ENCODE measurements at places on chromosomes 1 and 21.

- no peak for DNase-seq
Measured at GRCh38 chr1:4084048-4084431, 184.0 kb upstream of the C1orf174 start.

- no peak for DNase-seq
Measured at GRCh38 chr1:243946946-243947345, 96.9 kb upstream of the AKT3 start.

DNA sequence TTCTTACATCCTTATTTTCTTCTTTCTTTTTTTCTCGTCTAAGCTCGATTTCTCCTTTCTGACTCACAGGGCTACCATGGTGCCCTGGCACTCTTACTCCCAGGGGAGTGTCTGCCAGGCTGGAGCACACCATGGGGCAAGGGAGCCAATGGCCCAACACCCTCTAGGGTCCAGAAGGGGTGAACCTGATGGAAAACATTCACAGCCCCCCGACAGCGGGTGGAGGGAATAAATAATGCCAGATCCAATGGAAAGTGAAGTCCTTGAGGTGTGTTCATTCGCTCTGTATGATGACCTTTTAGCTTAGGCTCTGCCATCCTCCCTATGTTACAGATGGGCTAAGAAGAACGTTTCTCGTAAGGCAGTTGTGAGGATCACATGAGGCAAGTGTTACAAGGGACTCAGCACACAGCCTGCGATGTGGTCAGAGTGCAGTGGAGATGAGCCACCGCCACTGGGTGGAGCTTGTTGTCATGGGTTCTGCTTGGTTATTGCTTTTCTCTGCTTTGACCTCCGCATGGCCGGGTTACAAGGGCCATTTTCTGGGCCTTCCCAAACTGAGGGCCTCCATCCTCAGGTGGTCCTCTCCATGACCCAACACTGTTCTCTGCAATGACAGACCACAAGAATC is 3.5 kb upstream of the FCMR start:
- DNase-seq: no peak

DNA sequence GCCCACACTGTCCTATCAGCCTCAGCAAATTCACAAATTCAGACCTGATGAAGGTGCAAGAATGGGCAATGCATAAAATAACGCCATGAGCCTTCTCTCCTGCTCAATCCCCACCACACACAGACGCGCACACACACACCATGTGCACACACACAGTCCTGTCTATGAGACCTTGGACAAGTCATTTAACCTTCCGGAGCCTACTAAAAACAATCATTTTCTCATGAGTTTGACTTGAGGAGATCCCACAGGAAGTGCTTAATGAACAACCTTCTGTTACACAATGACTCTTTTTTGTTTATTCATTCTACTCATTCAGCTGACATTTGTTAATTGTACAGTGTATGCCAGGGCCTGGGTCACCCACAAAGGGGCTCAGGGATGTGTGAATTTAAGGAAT is 125.4 kb downstream of the EDEM3 start:
- DNase-seq: no peak

GRCh38 chr1:6412896-6413295 is 6.8 kb downstream of the HES2 start:
- DNase-seq: peak; percentile 79

DNA sequence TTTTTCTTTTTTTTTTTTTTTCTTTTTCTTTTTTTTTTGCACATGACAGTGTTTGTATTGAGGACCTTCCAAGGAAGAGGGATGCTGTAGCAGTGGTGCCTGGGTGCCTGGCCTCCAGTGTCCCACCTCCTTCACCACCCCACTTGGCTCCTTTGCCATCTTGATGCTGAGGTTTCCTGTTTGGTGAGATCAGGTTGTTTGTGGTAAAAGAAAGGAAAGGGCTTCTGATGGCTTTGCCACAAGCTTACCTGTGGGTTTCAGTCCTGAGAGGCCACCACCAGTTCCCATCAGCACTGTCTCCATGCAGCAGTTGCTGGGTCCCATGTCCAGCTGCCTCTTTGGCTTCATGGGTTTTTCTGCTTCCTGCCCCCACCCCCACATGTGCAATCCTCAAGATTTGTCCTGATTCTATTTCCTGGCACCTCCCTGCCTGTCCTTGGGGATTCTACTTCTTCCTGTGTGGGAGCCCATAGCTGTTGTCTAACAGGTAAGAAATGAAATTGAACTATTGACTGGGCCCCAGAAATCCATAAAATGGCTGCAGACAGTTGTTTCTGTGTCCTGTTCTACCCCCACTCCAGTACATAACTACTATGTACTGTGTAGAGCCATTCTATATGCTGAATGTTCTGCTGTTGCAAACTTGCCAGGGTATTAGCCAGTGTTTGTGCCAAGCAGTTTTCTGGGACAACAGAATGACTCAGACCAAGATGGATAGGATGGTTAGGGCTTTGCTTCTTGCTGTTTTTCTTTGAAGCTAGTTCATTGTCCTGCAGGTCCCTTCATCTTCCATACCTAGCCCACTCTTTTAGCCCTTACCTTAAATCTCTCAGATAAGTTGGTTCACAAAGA is 4.2 kb upstream of the CCDC28B start:
- no peak for DNase-seq

- no peak for DNase-seq
Measured at GRCh38 chr1:175237389-175237788, 44.8 kb upstream of the KIAA0040 start.

GRCh38 chr1:30187413-30188023 is 535.9 kb downstream of the MATN1 start:
- DNase-seq: no peak

DNA sequence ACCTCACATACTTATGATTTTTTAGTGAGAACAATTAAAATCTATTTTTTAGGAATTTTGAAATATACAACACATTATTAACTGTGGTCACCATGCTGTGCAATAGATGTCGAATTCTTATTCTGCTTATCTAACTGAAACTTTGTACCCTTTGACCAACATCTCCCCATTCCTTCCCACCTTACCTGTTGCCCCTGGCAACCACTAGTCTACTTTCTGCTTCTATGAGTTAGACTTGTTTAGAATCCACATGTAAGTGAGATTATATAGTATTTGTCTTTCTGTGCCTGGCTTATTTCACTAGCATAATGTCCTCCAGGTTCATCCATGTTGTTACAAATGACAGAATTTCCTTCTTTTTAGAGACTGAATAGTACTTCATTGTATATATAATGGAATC is 168.3 kb downstream of the LBR start:
- no peak for DNase-seq

- no peak for DNase-seq
Measured at GRCh38 chr1:84971957-84972356, 25.0 kb downstream of the MCOLN2 start.

DNA sequence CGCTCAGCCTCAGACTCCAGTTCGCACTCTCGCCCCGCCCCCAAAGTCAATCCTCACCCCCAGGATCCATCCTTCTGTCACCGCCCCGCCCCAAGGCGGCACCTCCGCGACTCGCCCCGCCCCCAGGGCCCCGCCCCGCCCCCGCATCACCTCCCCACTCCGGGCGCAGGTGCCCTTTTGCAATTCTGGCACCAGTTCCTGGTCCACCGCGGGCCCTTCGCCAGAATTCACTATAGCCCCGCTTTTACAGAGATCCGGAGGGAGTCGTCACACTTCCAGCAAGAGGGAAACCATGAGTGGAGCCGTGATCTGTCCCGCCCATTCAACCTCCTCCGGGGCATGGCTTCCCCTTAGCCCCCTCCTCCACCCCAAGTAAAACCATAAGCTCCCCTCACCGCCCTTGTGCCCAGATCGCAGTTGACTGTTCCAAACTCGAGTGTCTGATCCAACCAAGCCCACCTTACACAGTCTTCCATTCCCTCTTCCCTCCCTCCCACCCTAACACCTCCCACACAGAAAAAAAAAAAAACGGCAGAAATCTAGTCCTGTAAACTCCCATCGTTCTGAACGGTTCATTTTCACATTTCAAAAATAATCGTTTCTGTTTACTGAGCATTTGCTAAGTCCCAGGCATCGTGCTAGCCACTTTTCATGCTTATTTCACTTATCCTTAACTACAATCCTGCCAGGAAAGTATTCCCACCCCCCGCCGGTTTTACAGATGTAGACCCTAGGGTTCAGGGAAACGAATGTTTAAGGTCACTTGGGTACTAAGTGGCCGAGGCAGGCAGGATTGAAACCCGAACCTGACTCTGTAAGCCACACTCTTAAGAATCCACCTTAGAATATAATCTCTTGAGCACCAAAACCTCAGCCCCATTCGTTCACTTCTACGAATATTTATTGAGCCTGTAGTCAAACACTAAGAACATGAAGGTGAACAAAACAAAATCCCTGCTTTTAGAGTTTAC is 1.3 kb upstream of the DNAJC16 start:
- DNase-seq: no peak

DNA sequence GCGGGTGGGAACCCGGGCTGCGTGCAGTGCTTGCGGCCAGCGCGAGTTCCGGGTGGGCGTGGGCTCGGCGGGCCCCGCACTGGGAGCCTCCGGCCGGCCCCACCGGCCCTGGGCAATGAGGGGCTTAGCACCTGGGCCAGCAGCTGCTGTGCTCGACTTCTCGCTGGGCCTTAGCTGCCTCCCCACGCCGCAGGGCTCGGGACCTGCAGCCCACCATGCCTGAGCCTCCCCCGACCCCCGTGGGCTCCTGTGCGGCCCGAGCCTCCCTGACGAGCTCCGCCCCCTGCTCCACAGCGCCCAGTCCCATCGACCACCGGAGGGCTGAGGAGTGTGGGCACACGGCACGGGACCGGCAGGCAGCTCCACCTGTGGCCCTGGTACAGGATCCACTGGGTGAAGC is 23.7 kb upstream of the CLIC4 start:
- no peak for DNase-seq

DNA sequence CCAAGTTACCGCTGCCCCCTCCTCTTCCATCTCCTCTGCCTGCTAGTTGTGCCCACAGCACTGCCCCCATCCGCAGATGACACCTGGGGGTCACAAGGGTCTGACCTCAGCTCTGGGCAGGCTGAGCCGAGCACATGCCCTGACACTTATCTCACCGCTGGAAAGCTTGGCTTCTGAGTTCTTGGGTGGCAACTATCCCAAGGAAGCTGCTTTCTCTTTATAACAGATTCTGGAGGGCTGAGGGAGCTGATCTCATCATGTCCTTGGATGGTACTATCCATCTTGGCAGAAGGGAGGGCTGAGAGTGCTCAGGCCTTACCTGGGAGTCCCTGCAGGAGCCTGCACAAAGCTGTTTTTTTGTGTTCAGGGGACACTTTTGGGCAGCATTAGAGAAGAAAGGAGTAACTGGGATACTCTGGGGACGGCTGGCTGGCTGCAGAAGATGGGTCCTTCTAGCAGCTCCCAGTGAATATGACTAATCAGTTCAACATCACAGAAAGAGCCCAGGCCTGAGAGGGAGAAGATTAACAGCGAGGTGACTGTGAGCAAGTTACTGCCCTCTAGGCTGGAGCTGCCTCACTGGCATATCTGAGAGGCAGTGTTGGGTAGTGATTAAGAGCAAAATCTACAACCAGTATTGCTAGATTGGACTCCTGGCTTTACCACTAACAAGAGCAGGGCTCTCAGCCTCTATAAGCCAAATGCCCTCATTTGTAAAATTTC is 71.6 kb downstream of the PLXNA2 start:
- DNase-seq: peak; percentile 44

DNA sequence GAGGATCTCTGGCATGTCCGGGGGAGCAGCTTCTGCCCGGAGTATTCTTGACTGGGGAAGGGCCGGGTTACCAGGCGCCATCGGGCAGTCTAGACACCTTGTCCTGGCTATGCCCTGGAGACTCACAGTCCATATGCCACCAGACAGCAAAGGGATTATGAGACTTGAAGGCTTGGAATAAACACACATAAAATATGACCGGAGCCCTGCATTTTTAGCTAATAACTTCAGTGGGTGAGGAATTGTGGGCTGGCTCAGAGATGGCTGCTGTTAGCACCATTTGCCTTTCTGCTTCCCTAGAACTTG is 15.5 kb downstream of the NTPCR start:
- no peak for DNase-seq

- DNase-seq: no peak
Measured at GRCh38 chr1:145827966-145828365, 4.0 kb downstream of the POLR3C start.

DNA sequence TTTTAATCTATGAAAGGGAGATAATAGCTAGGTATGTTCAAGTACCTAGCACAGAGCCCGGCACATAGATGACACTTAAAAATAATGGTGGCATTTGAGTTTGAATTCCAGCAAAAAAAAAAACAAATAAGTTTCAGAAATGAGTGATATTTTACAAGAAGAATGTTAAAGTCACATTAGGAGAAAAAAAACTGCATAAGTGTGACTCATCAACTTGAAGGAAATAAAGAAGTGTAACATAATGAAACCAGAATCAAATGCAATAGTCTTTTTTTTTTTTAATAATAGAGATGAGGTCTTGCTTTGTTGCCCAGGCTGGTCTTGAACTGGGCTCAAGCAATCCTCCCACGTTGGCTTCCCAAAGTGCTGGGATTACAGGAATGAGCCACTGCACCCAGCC is 17.1 kb downstream of the DNASE2B start:
- DNase-seq: no peak

DNA sequence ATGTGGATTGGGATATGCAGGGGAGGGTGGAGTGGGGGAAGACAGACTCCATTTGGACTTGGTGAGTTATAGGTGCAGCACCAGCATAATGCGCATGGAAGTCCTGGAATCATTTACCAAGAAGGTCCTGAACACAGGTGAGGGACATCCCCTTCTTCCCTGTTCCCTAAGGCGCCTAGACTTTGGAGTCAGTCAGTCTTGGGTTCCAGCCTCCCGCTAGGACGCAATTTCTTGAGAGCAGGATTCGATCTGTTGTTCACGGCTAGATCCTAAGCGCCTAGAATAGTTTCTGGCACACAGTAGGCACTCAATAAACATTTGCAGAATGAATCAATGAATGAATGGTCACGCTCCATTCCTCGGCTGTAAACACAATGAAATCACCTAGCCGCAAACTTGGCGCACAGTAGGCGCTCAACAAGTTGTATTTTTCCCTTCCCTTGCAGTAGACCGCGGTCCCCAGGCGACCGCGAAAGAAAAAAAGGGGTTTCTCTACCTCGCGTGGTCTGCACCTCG is 1.0 kb upstream of the AK4 start:
- peak; percentile 26 for DNase-seq

GRCh38 chr1:222250376-222250775 is 297.5 kb downstream of the HHIPL2 start:
- no peak for DNase-seq

- DNase-seq: no peak
Measured at GRCh38 chr1:191875994-191876393, 282.3 kb upstream of the RGS18 start.

DNA sequence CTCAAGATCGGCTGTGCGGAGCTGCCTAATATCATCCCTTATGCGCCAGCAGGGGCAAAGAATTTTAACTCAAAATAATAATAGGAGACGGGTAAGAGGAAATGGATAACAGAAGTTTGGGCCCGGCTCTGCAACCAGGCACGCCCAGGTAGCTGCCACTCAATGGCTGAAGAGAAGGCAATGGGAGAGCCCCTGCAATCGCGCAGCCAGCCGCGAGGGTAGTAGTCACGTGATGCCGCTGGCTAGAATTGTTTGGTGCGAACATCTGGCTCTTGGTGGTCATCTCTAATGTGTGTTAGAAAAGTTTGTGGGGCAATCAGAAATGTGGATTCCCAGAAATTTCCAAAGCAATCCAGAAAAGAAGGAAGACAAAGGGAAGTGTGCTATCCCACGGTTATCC is 12.3 kb downstream of the BARHL2 start:
- no peak for DNase-seq
